Left lung (tissue), 14 donors: ENCODE measurements at places on chromosomes 12 and 14.

- no peak for DNase-seq
Observed at GRCh38 chr12:103369929-103370328, 125.8 kb downstream of the C12orf42 start.

- DNase-seq: no peak
Observed at GRCh38 chr12:72406111-72406510, 133.9 kb downstream of the TRHDE start.

GRCh38 chr12:106094304-106094703, 44.5 kb downstream of the NUAK1 start:
- DNase-seq: no peak

GRCh38 chr14:22915886-22916521, 2.9 kb downstream of the RBM23 start:
- DNase-seq: peak; percentile 50

GRCh38 chr12:47739979-47740378, 14.7 kb upstream of the ENDOU start:
- no peak for DNase-seq

DNA sequence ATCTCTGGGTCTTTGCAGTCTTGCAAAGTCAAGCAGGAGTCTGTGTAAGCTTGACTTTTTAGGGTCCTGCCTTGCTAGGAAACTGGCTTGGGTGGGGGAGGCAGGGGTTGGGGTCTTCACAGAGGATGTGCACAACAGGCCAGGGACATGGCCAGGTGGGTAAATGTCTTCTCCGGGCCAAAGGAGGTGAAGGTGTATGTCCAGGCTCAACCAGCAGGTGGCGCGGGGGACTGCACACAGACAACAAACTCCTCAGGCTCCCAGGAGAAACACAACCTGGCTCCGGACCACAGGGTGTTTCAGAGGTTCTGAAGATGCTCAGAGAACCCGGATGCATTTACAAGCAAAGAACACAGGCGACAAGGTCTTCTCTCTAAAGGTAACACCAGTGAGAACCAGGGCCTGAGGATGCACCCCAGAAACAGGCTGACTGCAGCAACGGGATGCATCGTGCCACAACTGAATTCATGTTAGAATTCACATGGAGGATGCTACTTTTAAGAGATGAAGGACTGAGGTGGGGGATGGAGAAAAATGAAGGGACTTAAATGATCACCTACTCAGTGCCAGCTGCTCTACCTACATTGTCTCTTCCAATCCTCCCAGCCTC, 56.0 kb downstream of the PLEKHG3 start:
- DNase-seq: no peak

DNA sequence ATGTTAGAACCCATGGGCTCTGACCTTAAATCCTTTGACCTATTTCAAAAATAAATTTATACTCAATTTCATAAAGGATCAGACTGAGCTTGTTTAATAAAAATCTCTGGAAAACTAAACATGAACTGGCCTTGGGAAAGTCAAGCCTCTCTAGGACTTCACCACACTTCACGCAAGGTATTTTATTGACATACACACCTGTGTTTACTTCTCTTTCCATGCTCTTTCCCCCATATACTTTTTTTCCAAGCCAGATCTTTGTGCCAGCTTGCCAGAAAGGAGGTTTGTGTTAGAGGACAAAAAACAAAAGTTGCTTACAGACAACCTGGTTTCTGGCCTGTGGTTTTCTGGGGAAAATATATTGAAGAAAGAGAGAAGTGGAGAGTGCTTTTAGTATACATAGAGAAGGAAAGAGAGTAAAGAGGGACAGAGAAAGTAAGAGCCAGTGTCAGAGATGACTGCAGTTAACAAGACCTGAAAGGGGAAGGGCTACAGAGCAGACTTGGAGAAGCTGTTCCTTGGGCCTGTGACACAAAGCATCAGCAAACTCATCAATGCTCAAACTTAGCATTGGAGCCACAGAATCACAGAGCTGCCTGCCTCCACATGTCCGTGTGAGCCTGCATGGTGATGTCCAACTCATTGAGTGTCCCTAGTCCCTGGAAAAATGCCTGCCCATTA, 77.3 kb upstream of the TMTC2 start:
- DNase-seq: no peak

DNA sequence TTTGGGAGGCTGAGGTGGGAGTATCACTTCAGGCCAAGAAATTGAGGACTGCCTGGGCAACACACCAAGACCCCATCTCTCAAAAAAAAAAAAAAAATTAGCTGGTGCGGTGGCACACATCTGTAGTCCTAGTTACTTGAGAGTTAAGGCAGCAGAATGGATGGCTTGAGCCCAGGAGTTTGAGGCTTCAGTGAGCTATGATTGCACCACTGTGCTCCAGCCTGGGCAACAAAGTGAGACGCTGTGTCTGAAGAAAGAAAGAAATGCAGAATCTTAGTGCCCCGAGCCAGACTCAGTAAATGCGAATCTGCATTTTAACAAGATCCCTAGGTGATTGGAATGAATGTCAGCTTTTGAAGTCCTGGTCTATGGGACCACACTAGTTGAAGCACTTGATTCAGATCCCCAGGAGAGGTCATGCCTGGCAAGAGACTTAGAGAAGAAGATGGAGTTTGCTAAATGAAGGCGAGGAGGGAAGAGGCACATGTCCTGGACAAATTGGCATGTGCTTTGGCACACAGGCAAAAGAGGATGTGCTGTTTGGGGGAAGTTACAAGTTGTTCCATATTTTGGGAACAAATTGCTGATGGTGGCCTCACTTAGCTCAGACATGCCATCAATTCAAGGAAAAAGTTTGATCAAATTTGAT, 56.6 kb downstream of the DRAM1 start:
- no peak for DNase-seq

DNA sequence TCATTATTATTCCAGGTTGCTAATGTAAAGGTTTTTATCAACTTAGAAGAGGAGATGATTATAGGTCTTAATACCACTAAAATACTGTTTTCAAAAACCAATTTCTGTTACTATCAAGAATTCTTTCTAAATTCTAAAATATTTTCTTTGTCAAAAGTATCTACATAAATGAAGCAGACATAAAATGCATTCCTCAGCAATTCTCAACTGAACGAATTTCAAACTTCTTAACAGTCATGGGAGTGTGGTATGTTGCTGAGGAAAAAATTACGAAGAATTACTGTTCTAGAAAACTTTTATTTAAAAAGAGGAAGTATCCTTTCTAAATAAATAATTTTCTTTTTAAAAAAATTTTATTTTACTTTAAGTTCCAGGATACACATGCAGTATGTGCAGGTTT, 146.4 kb downstream of the SLC2A13 start:
- DNase-seq: no peak
